ENCODE measurements at places on chromosomes 1 and 21.

- DNase-seq = no peak
Measured at GRCh38 chr1:25861316-25862286, 2.3 kb upstream of the AUNIP start.

DNA sequence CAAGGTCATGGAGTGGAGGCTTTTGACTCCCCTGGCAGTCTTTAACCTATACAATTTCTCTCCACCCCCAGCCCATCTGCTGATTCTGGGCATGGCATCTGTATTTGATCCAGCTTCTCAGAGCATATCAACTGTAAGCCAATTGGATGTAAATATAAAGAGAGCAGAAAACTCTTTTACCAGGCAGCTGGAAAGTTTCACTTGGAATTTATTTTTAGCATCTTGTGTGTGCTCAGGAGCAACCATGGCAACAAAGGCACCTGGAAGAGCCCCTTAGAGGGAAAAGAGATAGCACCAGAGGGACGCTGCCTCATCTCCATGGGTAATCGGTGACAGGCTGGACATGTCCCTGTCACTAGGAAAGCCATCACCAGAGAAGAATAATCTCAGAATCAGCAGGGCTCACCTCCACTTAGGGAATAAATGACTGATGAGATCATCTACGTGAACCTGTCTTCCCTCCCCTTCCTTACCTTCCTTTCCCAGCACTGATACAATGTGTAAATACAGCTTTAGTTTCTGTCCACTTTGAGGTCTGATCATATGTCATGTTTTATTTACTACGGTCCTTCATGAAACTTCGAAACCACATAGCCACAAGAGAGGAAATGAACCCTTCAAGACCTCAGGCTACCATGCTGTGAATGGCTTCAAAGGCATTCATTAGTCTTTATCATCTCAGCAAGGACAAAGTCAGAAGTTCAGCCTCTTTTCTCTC lies 25.3 kb upstream of the SIPA1L2 start:
- no peak for DNase-seq

- DNase-seq = no peak
Measured at GRCh38 chr1:3355089-3355488, 99.4 kb upstream of the ARHGEF16 start.

DNA sequence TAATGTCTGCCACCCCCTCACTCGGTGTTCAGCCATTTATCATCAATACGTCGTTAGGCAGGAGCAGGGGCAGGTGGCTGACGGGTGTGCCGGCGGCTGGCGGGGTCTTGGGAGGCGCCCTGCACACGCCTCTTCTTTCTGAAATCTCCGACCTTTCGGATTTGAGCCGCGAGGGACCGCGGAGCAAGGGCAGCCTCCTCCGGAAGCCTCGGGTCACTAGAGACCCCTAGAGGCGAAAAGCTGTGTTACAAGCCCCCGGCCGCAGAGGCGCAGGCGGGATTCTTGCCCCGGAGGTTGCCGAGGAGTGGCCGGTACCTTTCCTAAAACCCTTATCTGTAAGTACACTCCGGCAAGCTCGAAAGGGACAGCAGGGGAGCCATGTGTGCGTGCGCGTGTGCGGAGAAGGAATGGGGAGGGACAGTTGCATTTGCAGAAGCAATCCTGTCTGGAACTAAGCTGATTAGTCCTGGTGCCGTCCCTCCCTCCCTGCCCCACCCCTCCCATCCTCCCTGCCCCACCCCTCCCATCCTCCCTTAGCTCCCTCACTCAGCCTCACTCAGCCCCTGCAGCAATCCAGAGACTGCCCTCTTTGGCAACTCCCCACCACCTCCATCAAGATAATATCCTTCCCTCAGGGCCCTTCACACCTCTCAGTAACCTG lies 11.0 kb downstream of the BRINP2 start:
- peak; percentile 59 for DNase-seq

DNA sequence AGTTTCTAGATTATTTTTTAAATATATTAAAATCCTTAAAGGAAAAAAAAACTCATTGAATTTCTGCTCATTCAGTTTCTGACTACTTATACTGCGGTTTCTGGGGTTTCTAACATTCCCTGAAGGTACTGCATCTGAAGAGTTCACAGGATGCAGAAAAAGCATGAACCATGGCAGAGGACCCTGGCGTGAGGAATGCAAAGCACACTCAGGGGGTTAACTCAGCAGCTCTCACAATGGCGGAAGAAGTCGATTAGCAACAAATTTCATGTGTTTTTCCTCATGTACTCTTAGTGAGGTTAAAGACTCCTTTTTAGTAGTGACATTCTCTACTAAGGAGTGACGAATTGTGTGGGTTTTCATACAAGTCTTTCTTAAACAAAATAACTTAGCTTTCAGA lies 975.6 kb downstream of the NCAM2 start:
- DNase-seq = no peak

- no peak for DNase-seq
Measured at GRCh38 chr1:14098294-14098913, 398.4 kb downstream of the PRDM2 start.

DNA sequence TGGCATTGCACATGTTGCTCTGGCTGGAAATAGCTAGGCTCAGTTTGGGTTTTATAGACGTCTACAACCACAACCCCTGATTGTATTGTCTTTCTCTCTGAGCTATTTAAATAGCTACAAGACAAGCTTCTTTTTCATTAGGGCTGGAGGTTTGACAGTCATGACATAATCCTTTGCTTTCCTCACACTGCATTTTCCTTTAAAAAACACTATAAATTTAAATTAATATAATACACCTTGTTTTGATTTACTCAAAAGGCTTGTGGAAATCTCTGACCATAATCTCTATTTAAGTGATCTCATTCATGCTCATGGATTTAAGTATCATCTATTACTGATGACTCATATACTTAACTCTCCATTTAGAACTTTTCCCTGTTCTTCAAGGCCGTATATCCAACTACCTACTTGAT lies 50.4 kb upstream of the PTGFR start:
- no peak for DNase-seq

DNA sequence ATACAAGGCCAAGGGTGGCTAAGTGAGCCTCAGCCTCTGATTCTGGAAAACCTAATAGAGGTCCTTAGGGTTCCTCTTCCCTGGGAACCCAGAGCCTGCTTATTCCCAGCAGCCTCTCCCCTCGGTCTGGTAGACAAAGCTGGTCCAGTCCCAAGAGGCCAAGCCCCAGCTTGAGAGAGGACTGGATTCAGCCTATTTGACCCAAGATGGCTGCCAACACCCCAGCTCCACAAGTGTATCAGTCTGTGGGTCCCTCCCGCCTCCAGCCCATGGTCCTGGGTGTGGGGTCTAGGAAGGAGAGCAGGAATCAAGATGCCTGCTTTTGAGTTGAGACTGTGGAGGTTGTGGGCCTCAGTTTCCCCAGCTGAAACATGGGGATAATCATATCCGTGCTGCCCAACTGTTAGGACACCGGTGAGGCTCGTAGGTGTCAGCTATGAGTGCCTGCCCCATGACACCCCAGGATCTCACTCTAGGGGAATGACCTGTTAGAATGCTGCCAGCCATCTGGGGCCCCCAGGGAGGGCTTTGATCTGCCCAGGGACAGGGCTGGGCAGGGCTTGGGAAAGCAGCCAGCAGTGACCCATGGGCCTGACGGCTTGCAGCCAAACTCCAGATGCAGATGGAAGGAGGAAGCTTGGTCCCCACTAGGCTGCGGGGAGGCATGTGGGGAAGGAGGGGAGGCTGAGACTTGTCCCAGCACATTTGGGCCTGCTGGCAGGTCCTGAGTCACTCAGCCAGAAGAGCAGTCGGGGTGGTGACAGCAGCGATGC lies 45.4 kb downstream of the NUAK2 start:
- no peak for DNase-seq

- DNase-seq = no peak
Measured at GRCh38 chr1:182755632-182756031, 33.9 kb upstream of the NPL start.

- peak; percentile 66 for DNase-seq
Measured at GRCh38 chr1:7070389-7071029, 285.3 kb downstream of the CAMTA1 start.

- no peak for DNase-seq
Measured at GRCh38 chr1:32784817-32785216, 32.3 kb downstream of the YARS1 start.

- DNase-seq = no peak
Measured at GRCh38 chr1:1255078-1255477, 8.6 kb upstream of the C1QTNF12 start.

DNA sequence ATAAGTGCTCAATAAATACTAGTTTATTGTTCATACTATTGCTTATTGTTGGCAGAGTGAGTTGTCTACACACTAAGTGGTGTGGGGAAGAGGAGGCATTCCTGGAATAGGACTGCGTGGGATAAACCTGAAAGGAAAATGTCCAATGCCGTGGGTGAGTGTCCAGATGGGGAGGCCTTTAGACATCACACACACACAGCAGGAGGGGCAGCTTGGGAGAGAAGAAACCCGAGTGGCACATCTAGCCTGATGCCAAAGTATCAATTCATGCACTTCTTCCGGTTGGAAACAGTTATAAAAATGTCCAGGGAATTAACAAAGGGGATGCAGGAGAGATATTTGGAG lies 27.3 kb downstream of the CCN1 start:
- no peak for DNase-seq

GRCh38 chr1:173423291-173423690 lies 53.8 kb upstream of the PRDX6 start:
- no peak for DNase-seq

GRCh38 chr1:179493323-179493722 lies 82.4 kb downstream of the NPHS2 start:
- DNase-seq = no peak

DNA sequence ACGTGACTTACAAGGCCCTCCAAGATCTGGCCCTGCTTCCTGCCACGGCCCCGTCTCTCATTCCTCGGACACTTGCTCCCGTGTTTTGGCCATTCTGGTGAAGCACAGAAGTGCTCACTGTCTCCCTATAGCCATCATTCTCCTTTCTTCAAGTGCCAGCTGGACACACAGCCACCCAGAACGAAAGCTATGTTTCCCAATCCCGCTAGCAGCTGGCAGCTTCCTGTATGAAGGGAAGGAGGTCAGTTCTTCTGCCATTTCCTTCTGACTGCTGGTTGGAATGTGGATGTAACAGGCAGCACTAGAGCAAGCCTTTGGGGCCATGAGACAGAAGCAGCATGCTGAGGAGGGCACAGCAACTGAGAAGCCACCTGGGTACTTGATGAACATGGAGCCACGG lies 82.8 kb downstream of the TGFBR3 start:
- no peak for DNase-seq

DNA sequence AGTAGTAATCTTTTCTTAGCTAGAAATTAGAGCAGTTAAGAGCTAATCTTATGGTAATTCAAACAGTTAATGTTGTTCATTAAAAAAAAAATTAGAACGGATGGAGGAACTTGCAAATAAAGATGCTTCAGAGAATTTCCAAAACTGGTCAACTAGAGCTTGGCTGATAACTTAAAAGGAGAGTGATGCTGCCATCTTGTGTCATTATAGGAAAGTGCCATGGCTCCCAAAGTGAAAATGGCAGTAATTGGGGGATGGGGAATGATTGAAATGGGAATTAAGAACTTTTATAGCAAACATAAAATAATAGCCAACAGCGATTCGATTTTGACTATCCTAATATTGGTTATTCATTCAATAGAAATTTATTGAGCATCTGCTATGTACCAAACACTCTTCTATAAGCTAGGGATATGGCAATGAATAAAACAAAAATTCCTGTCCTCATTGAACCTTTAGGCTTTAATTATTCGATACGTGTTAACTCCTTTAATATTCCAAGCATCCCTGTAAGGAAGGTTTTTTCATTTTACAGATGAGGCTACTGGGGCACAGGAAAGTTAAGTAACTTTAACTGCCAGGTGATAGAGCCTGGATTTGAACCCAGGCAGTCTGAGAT lies 5.7 kb upstream of the PLPP3 start:
- DNase-seq = peak; percentile 65

DNA sequence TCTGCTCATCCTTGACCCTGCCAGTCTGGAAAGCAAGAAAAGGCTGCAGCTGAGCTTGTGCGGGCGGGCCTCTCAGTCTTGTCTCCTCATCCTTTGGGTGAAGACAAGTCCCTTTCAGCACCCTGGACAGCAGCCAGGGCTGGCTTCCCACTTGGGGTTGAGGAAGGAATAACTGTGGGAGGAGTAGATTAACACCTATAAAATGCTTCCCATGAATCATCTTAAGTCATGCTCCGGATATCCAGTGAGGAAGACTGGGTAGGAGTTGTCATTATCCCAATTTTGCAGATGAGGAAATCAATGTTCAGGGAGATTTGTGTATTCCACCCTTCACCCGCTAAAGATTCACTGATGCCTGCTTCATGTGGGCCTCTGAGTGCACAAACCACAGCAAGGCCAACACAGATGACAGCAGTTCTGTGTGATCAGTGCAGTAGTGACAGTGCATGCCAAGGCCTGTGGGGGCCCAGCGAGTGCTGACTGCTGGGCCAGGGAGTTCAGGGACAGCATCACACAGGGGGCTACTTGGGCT lies 20.1 kb upstream of the COL16A1 start:
- DNase-seq = no peak

DNA sequence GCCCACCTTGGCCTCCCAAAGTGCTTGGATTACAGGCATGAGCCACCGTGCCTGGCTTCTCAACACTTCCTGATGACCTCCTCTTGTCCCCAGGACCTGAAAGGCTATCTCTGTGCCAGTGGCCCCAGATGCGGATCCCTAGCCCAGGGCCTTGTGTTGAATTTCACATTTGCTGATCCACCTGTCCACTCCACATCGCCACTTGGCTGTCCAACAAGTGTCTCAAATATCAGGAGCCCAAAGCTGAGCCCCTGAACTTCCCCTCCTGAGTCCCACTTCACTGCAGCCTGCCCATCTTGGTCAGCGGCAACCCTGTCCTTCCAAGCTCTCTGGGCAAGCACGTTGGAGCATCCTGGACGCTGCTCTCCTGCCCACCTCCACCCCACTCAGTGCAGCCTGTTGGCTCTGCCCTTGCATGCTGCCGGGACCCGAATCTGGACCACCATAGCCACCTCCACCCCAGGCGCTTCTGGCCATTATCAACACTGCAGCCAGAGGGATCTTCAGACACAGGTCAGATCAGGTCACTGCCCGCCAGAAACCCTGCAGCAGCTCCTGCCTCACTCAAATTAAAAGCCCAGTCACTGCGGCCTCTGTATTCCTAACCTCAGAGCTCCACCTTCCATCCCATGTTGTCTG lies 352.5 kb upstream of the VAMP3 start:
- no peak for DNase-seq

DNA sequence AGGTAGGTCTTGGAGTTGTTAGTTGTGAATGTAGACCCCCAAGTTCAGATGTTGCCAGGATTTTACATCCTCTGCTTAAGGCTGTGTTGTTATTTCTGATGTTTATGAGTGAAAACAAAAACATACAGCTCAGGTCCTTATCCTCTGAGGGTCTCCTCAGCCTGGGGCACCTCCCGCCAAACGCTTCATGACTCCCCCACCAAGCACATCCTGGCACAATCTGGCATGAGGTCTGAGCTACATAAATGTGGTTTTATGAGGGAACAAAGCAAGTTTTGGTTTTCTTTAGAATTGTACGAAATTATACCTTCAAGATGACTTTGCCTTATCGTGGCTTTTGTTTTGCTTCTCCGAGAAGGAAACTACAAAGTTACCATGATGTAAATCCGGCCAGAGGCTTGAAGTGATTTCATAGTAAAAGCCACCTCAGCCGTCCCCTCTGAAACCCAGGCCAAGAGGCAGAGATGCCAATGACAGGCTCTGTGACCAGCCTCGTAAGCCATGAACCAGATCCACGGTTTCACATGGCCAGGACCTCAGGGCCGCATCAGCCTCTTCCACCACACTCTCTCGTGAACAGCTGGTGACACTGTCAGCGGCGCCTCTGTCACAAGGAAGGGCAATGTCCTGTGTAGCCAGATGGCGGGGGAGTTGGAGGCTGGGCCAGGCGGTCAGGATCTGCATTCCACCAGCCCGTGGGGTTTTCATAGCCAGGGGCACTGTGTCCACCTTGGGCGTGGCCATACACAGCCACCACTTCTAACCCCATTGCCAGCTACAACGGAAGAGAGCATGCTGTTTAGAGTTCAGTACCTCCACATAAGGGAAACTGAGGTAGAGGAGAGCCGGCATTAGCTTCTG lies 199.4 kb downstream of the KIF26B start:
- DNase-seq = no peak
